Activated CD4-positive, alpha-beta T cell treated with anti-CD3 and anti-CD28 coated beads for 4 hours (primary cell): ENCODE measurements at places on chromosomes 1 and 21.

DNA sequence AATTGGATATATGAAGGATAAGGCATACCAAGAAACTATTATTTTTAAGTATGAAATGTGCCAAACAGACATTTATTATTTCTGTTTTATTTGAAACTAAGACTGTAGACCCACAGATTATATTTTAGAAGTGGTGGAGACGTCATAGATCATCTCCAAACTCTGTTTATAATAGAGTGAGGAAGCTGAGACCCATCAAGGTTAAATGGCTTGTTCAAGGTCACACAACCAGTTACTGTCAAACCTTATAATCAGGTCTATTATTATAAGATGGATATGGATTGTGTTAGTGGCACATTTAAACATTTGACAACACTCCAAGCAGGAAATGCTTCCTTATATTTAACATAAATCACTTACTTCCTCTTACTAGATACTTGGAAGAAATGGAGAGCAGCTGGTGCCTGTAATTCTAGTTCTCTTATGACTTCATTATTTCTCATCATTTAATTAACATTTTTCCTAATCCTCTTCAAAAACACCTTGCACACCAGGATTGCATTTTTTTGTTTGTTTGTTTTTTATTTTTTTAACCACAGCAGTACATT, 117.0 kb downstream of the NEK7 start:
- no peak for DNase-seq

DNA sequence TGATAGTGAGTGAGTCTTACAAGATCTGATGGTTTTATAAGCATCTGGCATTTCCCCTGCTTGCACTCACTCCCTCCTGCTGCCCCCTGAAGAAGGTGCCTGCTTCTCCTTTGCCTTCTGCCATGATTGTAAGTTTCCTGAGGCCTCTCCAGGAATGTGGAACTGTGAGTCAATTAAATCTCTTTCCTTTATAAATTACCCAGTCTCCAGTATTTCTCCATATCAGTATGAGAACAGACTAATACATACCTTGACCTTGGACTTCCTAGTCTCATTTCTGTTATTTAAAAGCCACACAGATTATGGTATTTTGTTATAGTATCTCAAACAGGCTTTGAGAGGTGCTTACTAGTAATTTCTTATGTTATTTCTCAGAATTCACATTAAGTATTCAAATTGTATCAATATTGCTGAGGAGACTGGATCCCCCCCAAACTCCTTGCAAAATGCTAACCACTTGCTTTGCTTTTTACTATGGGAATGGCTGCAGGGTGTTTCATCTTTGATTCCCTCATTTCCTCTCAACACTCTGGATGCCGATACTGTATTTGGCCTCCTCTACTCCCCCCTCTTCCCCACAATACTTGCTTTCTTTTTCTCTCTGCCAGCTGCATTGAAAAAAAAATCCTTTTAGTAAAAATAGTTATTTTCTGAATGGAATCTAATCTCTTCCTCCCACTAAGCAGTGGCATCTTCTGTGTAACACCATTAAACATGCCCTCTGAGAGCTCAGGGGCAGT, 96.9 kb upstream of the WLS start:
- DNase-seq = no peak

- no peak for DNase-seq
These were observed 151.3 kb upstream of the NEGR1 start for GRCh38 chr1:72433591-72433990.

DNA sequence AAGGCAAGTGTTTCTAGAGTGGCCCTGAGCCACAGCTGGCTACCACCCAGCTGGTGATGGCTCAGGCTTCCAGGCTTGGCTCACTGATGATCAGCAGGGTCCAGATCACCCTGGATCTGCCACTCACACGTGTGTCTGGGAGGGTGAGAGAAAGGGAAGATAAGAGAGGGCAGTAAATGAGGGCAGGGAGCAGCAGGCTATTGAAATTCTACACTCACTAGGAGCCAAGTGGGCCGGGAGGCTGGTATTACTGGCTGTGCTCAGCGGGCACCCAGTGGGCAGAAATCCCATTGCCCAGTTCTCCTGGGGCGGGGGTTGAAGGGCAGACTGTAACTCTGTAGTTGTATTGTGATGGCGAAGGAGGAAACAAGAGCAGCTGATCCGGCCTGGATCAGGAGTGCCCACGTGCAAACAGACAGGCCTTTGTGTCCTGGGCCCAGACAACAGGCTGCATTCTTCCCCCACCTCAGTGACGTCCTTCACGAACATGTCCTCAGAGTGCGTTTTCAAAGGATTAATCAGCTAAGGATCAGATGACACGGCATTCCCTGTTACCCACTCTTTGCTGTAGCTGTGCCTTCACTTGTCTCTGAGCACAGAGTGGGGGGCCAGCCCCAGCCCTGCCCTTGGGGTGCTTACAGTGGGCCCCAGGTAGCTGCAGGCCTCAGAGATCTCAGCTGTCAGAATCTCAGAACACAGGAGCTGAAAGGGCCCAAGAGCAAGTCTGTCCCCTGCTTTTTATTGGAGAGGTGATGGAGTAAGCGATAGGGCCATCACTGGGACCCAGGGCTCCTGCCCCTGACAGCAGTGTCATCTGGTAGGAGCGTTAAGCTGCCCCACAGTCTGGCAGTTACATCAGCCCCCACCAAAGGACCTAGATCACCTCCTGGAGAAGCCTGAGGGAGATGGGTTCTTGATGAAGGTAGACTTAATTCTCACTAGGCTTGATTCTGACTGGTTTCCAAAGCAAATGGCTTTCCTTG, 60.5 kb downstream of the ATP1A1 start:
- DNase-seq = no peak

DNA sequence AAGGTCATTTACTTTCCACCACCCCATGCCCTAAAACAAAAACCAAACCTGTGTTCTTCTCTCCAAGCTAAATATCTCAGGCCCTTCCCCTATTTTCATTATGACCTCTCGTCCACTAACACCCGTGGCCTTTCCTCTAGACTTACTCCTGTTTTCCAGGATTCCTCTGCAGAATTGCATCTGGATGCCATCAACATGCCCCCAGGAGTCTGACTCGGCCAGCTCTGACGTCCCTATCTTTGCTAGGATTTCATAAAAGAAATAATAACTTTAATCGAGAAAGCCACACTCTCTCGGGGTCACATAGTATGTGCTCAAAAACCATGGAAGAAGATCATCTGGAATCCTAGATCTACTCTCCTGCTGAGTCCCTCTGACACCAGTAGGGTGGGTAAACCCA, 13.5 kb downstream of the FAM89A start:
- no peak for DNase-seq

DNA sequence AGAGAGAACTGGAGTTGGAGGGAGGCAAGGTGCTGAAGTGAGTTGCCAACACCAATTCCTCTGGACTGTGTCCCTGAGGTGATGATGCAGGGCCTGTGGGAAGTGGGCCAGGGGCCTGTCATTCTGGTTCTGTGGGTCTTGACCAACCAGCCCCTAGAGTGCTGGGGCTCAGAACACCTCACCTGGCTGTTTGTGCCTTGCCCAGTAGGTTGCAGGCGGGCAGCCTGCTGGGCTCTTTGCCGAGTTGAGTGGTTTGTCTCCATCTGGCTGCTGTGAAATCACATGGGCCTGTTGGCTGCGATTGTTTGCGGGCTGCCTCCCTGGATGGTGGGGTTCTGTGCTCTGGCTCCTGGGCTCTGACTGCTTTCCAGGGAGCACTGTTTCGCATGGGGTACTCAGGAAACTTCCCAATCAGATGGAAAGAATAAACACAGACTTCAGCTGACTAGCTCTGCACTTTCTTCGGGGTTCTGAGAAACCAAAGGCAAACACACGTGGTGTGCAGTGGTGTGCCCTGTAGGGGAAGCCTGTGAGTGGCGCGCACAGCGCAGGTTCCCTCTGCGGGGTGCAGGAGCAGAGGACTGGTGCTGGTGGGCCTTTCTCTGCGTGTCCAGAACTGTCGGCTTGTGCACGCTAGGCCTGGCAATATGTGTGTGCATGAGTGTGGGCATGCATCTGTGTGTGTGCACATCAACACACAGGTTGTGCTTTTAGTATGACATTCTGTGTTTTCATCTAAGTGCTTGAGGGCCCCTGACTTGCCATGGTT, 95.1 kb downstream of the RHOU start:
- DNase-seq = no peak

- peak; percentile 58 for DNase-seq
These were observed at the start of gene RAVER2 for GRCh38 chr1:64744492-64745180. TSS of gene RAVER2 (plus strand) at chr1:64745075. CDS start at chr1:64745173, 98 bp downstream.

DNA sequence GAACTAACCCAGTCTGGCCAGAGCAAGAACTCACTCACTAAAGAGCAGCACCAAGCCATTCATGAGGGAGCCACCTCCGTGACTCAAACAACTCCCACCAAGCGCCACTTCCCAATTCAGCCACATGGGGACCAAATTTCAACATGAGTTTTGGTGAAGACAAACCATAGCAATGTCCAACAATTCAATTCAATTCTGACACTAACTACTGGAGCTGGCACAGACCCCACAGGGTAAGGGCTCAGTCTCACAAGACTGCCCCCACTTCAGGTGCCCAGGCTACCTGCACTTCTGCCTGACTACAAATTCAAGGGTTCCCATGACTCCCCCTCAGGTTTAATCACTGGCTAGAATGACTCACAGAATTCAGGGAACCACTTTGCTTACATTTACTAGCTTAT, 48.8 kb upstream of the RAP1A start:
- peak; percentile 28 for DNase-seq

DNA sequence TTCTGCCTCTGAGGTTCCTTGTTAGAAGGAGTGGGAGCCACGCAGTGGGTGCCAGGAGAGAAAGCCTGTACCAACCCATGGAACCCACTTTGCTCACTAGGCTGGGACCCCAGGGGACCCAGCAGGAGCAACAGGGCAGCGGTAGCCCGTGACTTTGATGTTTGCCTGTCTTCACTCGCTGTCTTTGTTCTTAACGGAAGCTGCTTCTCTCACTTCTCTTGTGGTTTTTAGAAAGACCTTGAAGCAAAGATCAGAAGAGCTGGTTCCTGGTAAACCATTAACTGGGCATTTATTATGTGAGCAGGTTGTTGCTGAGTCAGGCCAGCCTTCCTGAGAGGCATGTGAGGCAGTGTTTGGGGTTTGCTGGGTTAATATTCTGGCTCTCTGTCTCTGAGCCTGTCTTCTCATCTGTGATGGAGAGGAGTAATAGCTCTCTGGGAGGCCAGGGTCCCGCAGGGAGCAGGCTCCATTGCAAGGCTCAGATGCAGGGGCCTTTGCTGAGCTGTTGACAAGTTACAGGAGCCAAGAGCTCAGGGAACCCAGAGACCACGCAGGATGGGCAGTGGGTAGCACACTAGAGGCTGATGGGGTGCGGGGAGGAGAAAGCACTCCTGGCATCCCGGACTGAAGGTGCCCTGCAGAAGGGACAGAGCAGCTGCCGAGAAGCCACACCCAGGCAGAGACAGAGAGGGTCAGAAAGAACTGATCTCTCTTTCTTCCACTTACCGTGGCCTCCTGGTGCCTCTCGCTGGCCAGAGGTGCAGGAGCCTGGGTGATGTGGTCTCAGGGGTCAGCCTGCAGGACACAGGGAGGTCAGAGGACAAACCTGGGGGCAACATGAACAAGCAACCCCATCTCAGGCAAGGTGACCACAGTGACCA, 367.5 kb upstream of the C1orf174 start:
- no peak for DNase-seq

DNA sequence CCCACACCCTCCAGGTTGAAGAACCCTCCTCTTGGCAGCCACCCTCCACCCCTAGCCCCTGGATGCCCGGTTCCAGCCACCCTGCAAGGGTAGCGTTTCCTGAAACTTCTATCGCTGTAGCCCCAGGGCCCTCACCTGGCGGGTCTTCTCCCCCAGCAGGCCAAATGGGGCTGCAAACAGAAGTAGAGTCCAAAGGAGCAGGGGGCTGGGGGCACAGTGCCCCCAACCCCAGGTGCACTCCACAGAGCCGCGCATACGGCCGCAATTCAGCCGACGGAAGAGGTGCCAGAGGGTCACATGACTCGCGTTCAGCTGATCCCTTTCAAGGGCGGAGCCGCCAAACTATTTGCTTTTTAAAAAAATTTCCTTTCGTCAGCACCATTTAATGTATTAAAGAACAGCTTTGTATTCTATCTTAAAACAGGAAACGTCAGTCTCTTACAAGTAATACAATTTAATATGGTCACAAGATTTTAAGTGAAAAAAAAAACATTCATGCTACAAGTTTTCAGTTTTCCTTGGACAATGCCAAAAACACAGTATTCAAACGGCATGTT, at the start of gene GLMP:
TSS of gene GLMP (minus strand) at position 289 of the 557 bp plus-strand sequence. CDS start at position 255, 34 bp downstream.
- DNase-seq = peak; percentile 43

- no peak for DNase-seq
These were observed 46.5 kb upstream of the PODN start for GRCh38 chr1:53015508-53015860.

- DNase-seq = no peak
These were observed 433.9 kb upstream of the DAB1 start for GRCh38 chr1:57857809-57858208.

- no peak for DNase-seq
These were observed 14.9 kb downstream of the SLC9A1 start for GRCh38 chr1:27139980-27140379.

GRCh38 chr1:175822580-175822979, 79.2 kb upstream of the TNR start:
- no peak for DNase-seq

DNA sequence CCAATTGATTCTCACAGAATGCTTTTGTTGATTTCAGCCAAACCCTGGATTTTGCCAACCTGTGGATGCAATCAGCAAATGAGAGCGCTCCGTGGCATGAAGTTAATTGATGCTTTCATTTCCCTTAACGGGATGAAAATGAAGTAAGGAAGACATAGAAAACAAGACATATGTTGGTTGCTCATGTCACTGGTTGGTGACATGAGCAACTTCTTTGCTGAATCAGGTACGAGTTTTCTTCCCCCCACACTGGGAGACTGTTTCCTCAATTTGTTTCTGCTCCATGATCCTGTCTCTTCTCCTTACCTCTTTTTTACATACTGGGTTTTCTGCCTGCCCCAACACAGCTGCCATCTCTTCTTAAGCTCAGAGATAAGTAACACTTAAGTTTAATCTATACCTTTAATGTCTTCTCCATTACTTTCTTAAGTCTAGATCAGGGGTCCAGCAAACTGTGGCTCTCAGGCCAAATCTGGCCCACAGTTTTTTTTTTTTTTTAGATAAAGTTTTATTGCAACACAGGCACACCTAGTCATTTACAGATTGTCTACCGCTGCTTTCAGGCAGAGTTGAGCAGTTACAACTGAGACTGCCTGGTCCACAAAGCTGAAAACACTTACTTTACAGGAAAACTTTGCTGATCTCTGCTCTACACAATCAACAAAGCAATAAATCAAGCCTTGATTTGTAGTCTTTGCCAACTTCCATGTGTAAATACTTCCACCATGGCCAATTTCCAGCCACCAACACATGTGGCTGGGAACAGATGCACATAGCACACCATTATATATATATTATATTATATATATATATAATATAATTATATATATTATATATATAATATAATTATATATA, 13.3 kb downstream of the GPR157 start:
- DNase-seq = no peak

- no peak for DNase-seq
These were observed 82.9 kb downstream of the ITPKB start for GRCh38 chr1:226656201-226656600.

DNA sequence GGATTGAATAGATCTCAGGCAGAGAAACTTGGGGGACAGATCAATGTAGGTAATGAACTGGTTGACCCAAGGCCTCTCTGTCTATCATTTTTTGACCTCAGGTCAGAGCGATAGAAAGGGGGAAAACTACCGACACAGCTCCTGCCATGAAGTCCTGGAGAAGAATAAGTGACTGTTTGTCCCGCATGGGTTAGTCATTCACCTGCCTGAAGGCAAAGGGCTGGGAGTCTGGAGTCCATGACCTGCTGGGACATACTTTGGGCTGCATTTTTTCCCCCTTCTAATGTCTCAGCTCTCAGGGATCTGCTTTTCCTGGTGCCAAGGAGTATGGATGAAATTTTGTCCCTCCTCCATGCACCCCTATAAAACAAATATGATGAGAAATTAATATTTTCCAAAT, 1.6 kb upstream of the ROR1 start:
- no peak for DNase-seq

GRCh38 chr1:9596415-9597123, 7.9 kb downstream of the TMEM201 start:
- no peak for DNase-seq
